ACHN (cell line): ENCODE measurements at places on chromosomes 6 and 20.

GRCh38 chr6:82062219-82062618, 185.3 kb downstream of the IBTK start:
- DNase-seq, result no peak

DNA sequence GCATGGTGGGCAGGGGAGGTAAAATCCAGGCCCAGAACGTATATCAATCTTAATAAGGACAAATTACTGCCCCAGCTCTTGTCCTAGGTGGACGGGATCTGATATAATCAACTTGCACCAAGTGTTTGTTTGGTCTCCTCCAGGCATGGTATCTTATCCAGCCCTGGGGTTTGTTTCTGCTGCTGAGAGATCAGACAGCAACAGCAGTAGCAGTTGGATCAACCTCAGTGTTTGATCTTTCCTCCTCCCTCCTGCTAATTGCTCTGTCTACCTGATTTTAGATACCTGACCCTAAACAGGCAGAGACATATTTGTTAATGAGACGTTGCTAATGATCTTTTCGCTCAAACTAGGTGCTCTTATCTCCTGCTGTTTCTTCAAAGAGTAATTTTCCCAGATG, 100.4 kb upstream of the BACH2 start:
- no peak for DNase-seq

GRCh38 chr6:149086363-149086762, 231.1 kb upstream of the TAB2 start:
- DNase-seq, result no peak

- no peak for DNase-seq
Measured at GRCh38 chr6:16360365-16360764, 122.0 kb downstream of the GMPR start.

DNA sequence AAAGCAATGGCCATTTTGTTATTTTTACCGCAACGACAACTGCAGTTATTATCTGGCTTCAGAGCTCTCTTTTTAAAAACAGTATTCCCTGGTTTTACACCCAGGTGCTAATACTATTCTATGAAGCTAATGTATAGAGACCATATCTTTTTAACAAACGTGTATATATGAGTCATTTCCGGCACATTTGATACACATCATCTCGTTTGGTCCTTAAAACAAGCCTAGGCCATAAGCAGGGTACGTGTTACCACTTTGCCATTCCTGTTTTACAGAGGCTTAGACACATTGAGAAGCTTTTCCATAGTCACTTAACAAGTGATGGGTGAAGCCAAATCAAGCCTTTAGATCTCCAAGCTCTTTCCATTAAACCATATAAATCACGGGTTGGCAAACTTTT, 5.5 kb downstream of the TRAF3IP2 start:
- DNase-seq, result no peak

DNA sequence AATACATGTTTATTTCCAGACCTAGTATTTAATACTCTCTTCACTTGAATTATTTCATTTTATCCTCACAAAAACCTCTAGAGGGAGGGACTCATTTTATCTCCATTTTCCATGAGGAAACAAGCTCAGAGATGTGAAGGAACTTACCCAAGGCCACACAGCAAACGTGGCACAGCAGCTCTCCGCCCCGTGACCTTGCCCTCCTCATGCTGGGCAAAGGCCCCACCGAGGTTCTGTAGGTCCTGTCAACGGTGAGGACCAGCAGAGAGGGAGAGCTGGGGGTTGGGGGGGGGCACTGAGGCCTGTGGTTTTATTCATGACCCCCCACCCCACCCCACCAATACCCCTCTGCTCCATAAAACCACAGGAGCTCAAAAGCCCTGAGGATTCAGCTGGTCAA, 40.9 kb upstream of the TLDC2 start:
- no peak for DNase-seq

DNA sequence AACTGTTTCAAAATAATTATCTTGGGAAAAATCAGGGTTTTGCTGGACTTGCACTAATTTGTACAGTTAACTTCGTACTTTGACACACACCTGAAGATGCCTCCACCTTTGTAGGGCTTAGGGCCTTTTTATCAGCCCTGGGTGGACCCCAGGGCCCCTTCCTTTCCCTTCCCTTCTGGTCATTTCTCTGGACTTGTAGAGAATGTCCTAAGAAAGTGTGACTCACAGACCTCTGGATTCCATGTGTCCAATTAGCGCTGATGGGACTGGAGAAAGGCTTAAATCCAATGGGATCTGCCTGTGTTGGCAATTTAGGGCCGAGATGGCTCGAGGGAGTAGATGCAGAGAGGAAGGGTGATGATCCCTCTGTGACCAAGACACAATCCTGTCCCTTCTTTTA, 9.3 kb downstream of the TRIM15 start:
- no peak for DNase-seq

- DNase-seq, result no peak
Measured at GRCh38 chr6:169794317-169795055, 43.1 kb downstream of the ERMARD start.

GRCh38 chr20:3679749-3680700, 1.8 kb downstream of the ADAM33 start:
- DNase-seq, result no peak

DNA sequence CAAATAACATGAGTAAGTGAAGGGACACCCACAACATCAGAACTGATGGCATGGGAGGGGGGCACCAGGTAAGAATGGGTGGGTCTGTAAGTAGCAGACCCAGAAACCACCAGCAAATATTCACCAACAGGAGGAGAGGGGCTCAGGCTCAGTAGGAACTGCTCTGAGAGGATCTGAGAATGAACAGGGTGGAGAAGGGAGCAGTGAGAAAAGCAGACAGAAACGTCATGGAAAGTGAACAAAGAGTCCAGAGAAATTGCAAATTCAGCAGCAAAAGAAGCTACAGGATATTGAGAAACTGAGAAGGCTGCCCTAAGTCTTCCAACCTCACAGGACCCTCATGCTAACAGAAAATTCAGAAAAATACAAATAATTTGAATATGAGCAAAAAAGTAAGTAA, 121.3 kb downstream of the KIF16B start:
- no peak for DNase-seq

DNA sequence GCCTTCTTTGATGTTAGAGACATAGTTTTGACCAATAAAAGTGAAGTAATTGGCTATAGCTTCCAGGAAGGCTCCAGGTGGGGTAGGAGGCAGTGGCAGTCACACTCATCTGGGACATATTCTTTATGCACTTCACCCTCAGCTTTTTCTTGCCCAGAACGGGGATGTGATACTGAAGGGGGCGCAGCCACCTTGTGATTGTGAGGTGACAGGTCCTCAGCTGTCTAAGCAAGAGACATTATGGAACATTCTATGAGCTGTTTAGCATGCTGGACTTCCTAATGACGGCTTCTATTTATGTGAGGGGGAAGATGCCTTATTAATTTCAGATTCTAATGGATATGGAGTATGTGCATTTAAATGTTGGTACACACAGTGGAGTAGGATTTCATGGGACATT, 151.3 kb upstream of the ZFP64 start:
- no peak for DNase-seq

DNA sequence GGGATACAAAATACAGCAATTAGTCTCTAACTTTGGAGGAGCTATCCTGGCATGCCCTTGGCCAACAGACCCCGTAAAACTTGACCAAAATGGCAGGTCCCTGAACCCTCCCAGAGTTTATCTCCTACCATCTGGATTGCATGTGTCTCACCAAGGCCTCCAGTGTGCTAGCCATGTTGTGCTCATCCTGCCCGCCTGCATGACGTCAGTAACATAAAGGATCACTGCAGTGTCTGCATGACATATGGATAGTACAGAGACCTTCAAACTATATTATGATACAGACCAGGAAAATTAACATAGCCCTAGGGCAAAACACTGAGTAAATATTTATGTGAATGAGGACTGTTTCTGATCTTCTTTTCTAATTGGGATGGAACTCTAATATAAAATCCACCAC, 25.3 kb downstream of the CPXM1 start:
- DNase-seq, result no peak

GRCh38 chr6:162443101-162443500, 284.5 kb downstream of the PRKN start:
- peak; percentile 9 for DNase-seq

- peak; percentile 86 for DNase-seq
Measured at GRCh38 chr6:26055719-26056582, 31.3 kb upstream of the HFE start.

DNA sequence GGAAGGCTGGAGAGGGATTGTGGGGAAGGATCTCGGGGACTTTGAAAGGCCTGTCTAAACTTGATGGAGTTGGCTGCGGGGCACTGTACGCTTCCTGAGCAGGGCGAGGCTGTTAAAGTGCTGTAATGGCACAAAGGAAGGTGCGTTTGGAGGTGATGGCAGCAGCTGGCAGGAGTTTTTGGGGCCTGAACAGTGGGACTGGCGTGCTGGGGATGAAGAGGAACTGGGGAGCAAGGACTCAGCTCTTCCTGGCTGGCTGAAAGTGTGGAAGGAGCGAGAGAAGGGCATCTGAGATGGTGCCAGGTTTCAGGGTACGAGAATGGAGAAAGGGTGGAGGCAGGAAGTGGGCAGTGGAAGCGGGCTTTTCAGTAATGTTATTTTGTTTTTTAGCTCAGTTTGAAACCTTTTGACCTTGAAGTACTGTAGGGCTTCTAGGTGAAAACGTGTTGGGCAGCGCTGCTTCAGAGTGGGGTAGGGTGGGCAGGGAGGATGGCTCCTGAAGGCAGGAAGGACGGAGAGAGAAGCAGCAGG, 8.0 kb downstream of the TMEM181 start:
- no peak for DNase-seq

DNA sequence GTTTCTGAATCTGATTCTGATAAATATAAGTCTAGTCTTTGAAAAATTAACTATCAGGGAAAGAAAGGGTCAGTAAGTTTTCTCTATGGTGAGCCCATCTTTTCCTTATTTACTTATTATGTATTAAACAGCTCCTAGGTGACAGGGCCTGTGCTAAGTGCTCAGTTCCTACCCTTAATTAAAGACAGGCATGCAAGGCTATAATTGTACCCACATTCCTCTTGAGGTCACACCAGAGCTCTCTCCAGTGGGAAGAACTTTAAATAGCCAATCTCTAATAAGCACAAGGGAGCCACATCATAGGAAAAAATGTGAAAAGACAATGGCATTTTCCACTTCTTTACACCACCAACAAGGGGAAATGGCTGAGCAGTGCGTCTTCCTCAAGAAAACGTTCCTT, 421.8 kb upstream of the SLC35B3 start:
- DNase-seq, result no peak

DNA sequence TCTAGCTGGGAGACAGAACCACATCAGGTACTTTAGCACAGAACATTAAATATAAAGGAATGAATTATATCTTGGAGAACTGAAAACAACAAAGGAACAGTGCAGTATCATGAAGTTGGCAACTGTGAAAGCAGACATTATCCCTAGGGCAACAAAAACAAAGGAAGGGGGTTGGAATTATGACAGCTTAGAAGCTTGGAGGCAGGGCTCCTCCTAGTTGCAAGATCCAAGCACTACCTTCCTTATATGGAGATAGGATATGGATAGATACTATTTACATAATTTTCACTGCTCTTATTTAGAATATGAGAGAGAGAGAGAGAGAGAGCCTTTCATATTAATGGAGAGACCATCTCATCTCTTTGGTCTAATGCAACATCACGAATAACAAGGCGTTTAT, 27.0 kb downstream of the TMEM14A start:
- no peak for DNase-seq

DNA sequence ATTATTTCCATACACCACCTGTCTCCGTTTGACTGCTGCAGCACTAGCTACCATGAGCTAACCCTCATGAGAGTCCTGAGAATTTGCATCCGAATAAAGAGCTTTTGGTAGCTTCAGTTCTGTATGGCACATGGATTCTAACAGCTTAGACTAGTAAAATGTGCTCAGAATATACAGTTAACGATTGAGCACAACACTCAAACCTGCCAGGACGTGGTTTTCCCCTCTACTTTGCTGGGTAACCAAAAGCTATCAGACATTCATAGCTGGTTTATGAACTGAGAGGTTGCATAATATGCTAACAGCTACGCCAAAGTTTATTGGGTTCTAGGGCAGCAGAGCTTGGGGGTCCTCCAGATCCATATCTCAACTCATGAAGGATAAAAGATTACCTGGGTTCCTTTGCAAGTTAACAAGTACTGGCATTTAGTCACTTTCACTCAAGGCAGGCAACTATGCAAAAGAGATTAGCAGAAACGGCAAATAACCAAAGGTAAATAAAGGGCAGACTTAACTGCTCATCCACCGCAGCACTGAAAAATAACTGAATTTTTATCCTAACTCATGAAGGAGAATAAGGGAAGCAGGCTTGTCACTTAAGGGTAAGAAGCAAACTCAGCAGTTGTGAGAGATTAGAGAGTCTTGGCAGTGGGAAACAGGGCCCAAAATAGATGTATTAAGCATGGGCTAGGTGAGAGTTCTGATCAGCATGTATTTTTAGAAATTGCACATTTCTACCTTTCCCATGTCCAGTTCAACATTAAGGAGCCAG, 29.4 kb downstream of the NUDT3 start:
- DNase-seq, result no peak

DNA sequence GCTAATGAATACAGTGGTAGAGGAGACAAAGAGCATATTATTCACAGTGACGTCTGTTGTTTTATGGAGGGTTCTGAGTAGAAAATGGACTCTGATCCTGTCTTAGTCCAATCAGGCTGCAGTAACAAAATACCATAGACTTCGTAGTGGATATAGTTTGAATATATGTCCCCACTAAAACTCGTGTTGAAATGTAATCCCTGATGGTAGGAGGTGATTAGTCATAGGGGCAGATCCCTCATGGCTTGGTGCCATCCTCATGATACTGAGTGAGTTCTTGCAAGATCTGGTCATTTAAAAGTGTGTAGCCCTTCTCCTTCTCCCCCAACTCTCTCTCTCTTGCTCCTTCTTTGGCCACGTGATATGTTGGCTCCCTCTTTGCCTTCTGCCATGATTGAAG, 82.5 kb downstream of the CD83 start:
- no peak for DNase-seq

GRCh38 chr6:91127752-91128151, 540.9 kb upstream of the MAP3K7 start:
- DNase-seq, result no peak

GRCh38 chr6:168015009-168015408, 17.5 kb downstream of the KIF25 start:
- no peak for DNase-seq

DNA sequence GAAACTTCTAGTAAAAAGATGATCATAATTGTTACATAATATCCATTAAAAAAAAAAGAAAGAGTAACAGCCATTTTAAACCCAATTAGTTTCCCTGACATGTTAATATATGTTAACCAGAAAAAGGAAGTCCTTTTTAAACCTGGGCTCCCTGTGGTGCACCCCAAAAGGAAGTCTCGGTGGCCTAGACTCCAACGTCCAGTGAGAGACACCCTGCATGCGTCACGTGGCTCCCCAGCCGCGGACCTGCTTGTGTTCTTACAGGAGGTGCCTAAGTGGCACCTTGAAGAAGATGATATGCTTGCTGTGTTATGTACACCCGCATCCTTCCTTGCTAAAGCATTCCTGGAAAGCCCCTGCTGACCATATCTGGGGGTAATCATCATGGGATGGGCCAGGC, 50.1 kb downstream of the FOXC1 start:
- no peak for DNase-seq

GRCh38 chr6:5205877-5206850, 54.6 kb downstream of the LYRM4 start:
- peak; percentile 18 for DNase-seq
